T-helper 9 cell (primary cell): ENCODE measurements at places on chromosomes 2 and 18.
A peak's percentile ranks its signal among the peaks of the same experiment; 100 is the strongest.

GRCh38 chr2:62407401-62407800 is 98.6 kb downstream of the TMEM17 start:
- no peak for DNase-seq

- DNase-seq, result no peak
Measured at GRCh38 chr2:16055848-16056580, 115.7 kb downstream of the MYCN start.

GRCh38 chr2:188114014-188114413 is 177.7 kb upstream of the GULP1 start:
- DNase-seq, result no peak

GRCh38 chr2:229523663-229524062 is 190.7 kb downstream of the DNER start:
- DNase-seq, result no peak

DNA sequence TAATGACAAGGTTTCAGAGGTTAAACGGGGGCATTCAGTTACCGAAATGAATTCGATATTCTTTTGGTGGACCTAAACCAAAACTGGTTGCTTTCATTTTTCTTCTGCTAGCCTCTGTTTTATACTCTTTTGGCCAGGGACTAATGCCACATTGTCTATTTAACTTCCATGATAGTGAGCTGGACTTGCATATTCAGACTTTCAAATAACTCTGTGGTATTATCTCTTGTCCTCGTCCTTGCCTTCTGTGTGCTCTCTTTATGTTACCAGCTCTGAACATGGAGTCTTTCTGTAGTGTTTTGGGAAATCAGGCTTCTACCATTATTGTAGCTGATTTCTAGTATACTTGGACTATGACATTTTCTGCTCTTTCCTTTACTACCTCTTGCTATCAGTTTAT is 75.1 kb downstream of the CCDC102B start:
- no peak for DNase-seq

GRCh38 chr18:5057386-5058348 is 139.4 kb downstream of the AKAIN1 start:
- DNase-seq, result peak; percentile 21

DNA sequence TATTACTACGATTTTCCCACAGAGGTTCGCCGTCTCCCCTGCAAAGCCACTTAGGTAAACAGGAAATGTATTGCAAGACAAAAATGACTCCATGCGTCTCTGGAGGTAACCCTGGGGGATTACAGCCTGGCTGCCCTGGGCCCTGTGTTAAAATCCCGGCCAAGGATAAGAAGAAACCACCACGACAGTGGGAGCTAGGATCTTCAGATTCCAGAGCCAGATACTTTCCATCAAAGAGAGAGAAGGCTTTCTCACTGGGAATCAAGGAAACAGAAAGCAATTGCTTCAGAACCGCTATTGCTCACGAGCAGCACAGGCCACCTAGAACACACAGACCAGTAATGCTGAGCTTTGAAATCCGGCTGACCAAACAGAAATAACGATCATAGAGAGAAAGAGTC is 97.9 kb upstream of the ZNF516 start:
- DNase-seq, result no peak

GRCh38 chr2:237413777-237414661 is at the start of gene COL6A3:
COL6A3 (minus strand) TSS chr2:237414164; CDS start chr2:237396817, 17,347 bp downstream.
- DNase-seq, result no peak

DNA sequence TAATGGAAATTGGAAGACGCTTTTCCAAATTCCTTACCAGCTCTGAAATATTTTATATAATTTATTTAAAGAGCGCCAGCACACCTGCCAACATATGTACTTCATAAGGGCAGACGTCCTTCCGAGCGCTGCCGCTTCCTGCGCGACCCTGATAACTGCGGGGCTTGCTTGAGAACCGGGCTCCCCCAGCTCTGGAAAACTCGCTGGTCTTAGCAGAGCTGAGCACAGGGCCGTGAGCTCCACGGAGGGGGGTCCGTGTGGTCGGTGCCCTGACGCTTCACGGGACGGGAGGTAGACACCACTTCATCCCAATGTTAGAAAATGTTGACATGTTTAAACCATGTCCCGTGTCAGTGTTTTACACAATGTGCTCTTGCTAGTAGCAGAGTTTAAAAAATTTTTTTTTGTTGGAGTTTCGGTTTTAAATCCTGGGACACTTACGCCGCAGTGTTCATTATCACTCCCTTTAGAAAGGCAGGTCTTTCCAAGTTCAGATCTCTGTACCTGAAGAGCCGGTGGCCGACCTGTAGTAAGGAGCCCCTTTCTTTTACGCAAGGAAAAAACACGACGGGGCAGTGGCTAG is 1.6 kb downstream of the NFATC1 start:
- no peak for DNase-seq

- DNase-seq, result no peak
Measured at GRCh38 chr2:150182566-150183235, 304.8 kb downstream of the RND3 start.

DNA sequence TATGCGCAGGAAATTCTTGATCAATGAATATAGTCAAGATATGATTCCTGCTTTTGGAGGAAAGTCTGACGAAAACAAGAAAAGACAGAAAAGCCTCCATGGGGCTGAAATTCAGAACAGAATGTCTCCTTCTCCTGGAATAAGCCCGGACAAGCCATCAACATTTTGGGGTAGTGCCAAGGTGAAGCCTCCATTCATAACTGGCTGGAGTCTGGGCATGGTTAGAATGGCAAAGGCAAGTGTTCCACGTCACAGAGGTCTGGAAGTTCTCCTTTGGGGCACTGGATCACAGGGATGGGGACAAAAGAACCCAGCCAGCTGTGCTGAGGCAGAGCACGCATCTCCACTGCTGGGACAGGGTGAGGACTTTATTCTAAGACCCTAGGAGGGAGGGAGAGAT is 505.7 kb downstream of the CMPK2 start:
- no peak for DNase-seq

- no peak for DNase-seq
Measured at GRCh38 chr2:17892770-17893534, 14.5 kb downstream of the KCNS3 start.

- no peak for DNase-seq
Measured at GRCh38 chr18:31828613-31829012, 67.9 kb upstream of the SLC25A52 start.

GRCh38 chr2:235727891-235728799 is 234.3 kb downstream of the AGAP1 start:
- DNase-seq, result no peak

DNA sequence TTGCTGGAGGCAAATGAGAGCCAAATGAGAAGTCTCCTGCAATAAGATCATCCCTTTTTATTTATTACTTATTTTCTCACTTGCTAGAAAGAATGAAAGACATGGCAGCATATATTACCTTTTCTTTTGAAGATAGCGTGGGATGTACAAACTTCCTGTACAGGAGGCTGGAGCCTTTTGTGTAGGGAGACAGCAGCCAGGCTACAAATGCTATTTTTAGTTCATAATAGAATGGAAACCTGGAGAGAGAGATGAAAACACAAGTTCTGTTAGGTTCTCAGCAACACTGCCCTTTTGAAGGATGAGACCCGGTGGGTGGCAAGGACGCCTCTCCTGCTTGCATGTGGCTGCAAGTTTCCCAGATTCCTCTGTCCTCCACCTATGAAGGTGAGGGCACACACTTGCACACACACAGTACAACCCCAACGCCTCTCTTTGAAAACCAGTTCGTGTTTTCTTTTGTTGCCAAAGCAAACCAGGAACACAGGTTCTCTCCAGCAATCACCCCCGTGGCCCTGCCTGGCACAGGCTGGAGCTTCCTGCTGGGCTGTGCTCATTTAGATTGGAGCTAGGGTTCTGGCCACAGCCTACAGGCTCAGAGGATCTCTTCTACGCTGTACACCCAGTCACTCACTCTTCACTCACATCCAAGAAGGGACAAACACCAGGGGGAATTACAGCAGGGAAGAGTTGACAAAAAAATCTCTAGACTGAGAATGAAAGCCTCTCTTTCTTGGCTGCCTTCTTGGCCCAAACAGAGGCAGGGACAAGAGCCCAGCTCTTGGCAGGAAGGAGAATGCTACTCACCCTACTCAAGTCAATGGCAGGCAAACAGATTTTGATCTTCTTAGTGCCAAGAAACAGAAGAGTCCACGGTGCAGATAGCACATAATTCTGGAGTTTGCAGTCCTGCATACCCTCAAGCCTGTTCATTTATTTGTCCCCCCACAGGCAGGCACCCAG is 55.6 kb downstream of the MRPL35 start:
- DNase-seq, result no peak

DNA sequence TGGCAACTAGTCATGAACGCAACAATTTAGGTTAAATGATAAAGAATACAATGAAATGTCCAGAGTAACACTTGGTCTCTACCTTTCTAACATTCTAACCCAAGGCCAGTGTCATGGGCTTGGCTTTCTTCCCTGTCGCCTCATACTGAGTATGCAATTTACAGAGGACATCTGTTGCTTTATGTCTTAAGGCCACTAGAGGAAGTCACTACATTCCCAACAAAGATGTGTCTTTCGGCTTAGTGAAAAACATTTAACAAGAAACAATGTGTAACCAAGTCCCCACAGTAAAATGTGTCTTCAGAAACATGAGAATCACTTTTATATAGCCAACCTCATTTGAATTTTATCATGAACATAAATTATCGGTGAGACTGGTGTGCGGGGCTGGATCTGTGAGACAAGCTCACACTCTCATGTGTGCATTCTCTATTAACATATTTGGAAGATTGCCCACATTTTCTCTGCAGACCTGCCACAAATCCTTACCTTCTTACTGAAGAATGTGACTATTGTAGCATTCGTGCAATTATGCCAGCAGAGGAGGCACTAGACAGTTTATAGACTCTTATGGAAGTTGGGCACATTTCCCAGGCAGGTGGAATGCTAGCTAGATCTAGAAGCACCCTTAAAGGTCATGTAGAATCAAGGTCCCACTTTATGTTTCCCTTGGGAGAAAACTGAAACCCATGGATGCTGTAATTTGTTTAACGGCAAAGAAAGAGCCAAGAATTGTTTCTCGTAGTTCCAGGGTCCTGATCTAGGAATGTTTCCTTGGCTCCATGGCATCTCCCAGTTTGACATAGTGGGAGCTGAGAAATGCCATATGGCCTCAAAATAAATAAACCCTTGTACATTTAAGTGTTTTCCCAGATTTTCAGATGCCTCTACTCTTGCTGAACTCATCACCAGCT is 101.8 kb downstream of the CD226 start:
- DNase-seq, result no peak

DNA sequence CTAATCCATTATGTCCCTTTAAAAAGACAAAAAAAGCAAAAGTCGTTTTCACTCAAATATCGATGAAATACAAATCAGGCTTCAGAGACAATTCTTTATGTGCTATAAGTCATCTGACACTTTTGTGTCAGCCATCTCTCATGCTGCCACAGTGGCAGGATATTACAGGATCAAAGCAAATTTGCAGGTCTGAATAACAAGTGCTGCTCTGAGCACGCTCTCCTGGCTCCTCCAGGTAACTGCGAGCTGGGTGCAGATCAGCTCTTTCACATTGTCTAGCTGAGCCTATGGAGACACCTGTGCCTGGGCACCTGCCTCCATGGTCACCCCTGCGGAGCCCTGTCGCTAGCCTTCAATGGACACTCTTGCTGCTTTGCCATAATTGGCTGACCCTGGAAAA is 250.2 kb upstream of the RAB12 start:
- no peak for DNase-seq

DNA sequence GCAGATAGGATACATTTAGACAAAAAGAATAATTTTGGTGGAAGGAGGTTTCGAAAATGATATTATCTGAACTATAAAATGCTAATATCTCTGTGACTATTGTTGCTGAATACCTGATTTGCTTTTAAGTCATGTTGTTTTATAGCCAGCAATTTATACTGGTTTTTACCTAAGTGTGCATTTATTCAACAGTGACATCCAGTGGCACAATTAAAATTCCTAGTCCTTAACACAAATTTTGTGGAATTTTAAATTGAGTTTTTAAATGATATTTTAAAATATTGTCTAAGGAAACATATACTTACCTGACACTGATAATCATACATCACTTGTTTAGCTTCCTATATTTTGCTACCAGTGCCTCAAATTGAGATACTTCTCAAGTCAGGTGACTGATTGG is 144.8 kb downstream of the ARHGAP28 start:
- no peak for DNase-seq

GRCh38 chr2:95374451-95374920 is 28.0 kb upstream of the FAHD2A start:
- DNase-seq, result no peak

- no peak for DNase-seq
Measured at GRCh38 chr2:196163285-196163684, 8.1 kb downstream of the STK17B start.

DNA sequence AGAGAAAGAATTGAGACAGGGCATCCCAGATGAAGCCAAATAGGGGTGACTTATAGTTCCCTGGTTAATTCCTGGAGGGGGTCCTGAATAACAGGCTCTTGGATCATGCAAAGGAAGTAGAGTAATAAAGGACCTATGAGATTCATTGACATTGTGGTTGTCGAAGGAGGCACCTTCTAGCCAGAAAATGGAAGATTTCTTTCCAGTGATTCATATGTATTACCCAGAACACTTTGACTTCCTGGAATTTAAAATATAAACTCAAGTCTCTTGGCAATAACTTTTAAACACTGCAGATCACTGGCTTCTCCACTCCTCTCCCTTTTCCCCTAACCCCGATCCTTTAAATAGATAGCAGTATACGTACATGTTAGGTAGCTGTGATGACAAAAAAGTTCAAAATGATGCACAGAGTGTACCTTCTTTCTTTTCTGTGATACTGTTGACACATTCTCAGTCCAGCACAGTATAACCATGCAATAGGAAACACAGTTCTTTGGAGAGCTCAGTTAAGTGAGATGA is 211.8 kb downstream of the LTBP1 start:
- DNase-seq, result no peak

DNA sequence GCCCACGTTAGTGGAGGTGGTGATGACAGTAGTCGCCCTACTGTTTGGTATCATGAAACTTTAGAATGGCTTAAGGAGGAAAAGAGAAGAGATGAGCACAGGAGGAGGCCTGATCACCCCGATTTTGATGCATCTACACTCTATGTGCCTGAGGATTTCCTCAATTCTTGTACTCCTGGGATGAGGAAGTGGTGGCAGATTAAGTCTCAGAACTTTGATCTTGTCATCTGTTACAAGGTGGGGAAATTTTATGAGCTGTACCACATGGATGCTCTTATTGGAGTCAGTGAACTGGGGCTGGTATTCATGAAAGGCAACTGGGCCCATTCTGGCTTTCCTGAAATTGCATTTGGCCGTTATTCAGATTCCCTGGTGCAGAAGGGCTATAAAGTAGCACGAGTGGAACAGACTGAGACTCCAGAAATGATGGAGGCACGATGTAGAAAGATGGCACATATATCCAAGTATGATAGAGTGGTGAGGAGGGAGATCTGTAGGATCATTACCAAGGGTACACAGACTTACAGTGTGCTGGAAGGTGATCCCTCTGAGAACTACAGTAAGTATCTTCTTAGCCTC is 16.2 kb downstream of the MSH6 start:
- DNase-seq, result no peak

GRCh38 chr18:54580202-54580729 is 10.8 kb upstream of the DYNAP start:
- no peak for DNase-seq

GRCh38 chr18:61677435-61677970 is 215.3 kb downstream of the RNF152 start:
- no peak for DNase-seq

- DNase-seq, result no peak
Measured at GRCh38 chr18:23073996-23074606, 61.2 kb upstream of the CABLES1 start.
